ENCODE measurements at places on chromosomes 3 and 15. TPM values are rescaled to one million over a fixed set of nuclear protein-coding genes. Genes with fewer than 3 reads are reported as not detected.

GPR156 gene
- under 0.01 TPM for total RNA-seq

FAM3D gene
- under 0.01 TPM for total RNA-seq

BSN gene
- under 0.01 TPM for total RNA-seq

CFAP91 gene
- total RNA-seq, result 0.76 TPM

GOLGA6L7 gene
- not detected for total RNA-seq

SPTSSB gene
- not detected for total RNA-seq

LYZL4 gene
- total RNA-seq, result not detected

DZIP1L gene
- 16.0 TPM for total RNA-seq

MELTF gene
- 6.2 TPM for total RNA-seq

CA12 gene
- total RNA-seq, result 0.65 TPM
